ENCODE measurements at places on chromosomes 2 and 18. TPM values are rescaled to one million over a fixed set of nuclear protein-coding genes. Genes with fewer than 3 reads are reported as not detected.

DNA sequence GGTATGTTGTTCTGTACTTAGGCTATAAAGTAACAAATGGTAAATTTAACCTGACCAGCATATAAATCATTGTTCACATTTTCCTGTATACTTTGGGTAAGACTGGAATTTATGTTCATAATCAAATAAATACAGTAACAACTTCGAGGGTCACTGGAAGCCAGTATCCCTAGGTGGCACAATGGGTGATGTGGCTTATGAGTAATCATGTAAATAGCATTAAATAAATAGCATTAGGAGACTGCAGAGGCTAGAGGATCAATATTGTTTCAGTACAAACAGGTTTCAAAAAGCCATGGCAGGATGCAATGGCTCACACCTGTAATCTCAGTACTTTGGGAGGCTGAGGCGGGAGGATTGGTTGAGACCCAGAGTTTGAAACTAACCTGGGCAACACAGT is 690.6 kb downstream of the SLC4A3 start:
- H3K27me3 ChIP-seq: no peaks in the 10 kb centered on the region
- no peak overlapping the region for H3K4me3 ChIP-seq
- no peak overlapping the region for H3K27ac ChIP-seq

SDC1 gene
- 0.14 TPM for total RNA-seq

OSGEPL1 gene
- total RNA-seq: 14.7 TPM

DNA sequence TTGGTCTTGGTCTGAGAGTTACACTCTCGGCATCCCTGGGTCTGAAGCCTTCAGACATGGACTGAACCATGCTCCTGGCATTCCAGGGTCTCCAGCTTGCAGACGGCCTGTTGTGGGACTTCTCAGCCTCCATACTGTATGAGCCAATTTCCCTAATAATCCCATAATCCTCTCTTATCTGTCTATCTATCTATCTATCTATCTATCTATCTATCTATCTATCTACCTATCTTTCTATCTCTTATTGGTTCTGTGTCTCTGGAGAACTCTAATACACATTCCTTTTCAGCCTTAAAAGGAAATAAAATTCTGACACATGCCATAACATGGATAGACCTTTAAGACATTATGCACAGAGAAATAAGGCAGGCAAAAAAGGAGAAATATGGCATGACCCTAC is 24.4 kb downstream of the SLC39A6 start:
- DNase-seq: no peak
- no peak overlapping the region for H3K27ac ChIP-seq
- H3K4me1 ChIP-seq: peaks cover 2% of the 10 kb centered on the region

DNA sequence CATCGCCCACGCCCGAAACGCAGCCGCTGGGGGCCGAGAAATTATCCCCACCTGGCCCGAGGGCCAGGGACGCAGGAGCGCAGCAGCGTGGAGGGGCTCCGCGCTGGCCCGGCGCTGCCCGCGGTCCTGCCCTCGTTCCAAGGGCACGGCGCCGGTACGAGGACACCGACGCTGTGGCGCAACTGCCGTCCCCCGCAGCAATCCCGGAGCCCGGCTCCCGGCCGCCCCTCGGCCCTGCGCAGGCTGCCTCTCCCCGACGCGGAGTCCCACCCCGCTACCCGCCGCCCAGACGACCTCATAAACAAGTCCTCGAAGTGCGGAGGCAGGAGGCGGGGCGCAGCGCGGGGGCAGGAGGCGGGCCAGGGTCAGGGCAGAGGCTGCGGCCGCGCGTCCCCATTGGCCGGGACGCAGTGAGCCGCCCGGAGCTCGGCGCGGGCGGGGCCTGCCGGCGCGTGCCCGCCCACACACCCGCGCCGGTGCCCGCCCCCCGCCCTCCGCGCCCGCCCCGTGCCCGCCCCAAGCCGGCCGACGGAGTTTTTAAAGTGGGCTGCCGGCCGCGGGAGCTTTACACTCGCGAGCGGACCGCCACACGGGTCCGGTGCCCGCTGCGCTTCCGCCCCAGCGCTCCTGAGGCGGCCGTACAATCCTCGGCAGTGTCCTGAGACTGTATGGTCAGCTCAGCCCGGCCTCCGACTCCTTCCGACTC is at the start of gene EPAS1:
Gene EPAS1 (plus strand): TSS at position 568 of the 706 bp plus-strand sequence. CDS start 505 bp downstream, outside the sequence.
- H3K4me1 ChIP-seq: peaks cover 20% of the 10 kb centered on the region
- peak within 1 kb of the TSS; percentile 11 for H3K27ac ChIP-seq
- peak; percentile 86 for DNase-seq
- peak within 1 kb of the TSS; percentile 77 for H3K4me3 ChIP-seq
- H3K36me3 ChIP-seq: no peaks in the 10 kb centered on the region

- peak overlapping the region; percentile 59 for H3K27ac ChIP-seq
- DNase-seq: no peak
- H3K4me1 ChIP-seq: peaks cover 14% of the 10 kb centered on the region
- peaks cover 16% of the 10 kb centered on the region for H3K36me3 ChIP-seq
- no peaks in the 10 kb centered on the region for H3K27me3 ChIP-seq
- no peak overlapping the region for H3K4me3 ChIP-seq
Measured at GRCh38 chr2:97834610-97835009, 121.2 kb downstream of the ZAP70 start.

DNA sequence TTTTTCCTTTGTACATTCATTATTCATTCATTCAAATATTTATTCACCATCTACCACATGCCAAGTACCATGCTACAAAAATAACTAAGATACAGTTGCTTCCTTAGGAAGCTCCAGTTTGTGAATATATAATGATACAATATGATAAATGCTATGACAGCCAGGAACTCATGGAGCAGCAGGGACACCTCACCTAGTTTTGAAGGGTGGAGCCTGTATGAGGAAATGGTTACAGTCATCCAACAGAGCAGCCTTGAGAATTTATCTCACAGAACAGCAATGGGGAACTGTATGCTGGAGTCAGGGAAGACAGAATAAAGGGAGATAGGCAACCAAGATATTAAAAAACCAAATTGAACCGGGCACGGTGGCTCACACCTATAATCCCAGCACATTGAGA is 124.0 kb downstream of the OSBPL1A start:
- H3K4me1 ChIP-seq: peaks cover 2% of the 10 kb centered on the region
- H3K36me3 ChIP-seq: no peaks in the 10 kb centered on the region
- DNase-seq: no peak
- no peak overlapping the region for H3K27ac ChIP-seq

- H3K27me3 ChIP-seq: no peaks in the 10 kb centered on the region
- peaks cover 2% of the 10 kb centered on the region for H3K4me1 ChIP-seq
- H3K36me3 ChIP-seq: no peaks in the 10 kb centered on the region
- no peak overlapping the region for H3K4me3 ChIP-seq
- H3K27ac ChIP-seq: no peak overlapping the region
Measured at GRCh38 chr2:213766062-213766461, 481.8 kb downstream of the SPAG16 start.

Data from activated CD8-positive, alpha-beta T cell treated with anti-CD3 and anti-CD28 coated beads for 36 hours (primary cell).